Common myeloid progenitor, CD34-positive (primary cell): ENCODE measurements at places on chromosomes 11 and 22.
A peak's percentile ranks its signal among the peaks of the same experiment; 100 is the strongest.

GRCh38 chr11:60235321-60235720, 7.6 kb downstream of the MS4A4E start:
- no peak overlapping the region for H3K4me3 ChIP-seq
- H3K27ac ChIP-seq, result no peak overlapping the region
- no peaks in the 10 kb centered on the region for H3K4me1 ChIP-seq
- no peaks in the 10 kb centered on the region for H3K27me3 ChIP-seq

DNA sequence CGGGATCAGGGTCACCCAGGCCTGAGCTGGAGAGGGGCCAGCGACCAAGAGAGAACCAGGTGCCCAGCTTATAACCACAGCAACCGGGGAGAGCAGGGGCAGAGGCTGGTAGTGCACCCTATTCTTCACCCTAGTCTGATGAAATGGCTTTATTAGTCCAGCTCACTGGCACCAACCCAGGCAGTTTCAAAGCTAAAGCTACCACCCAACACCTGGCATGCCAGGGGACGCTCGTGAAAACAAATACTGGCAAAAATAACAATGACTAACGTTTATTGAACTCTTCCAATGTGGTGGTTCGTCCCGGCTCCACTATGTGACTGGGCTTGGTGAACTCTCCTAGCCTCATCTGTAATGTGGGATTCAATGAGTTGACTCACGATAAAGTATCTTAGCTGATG, 30.6 kb downstream of the SCGB1A1 start:
- no peak overlapping the region for H3K4me3 ChIP-seq
- H3K27ac ChIP-seq, result no peak overlapping the region
- H3K27me3 ChIP-seq, result peaks cover 3% of the 10 kb centered on the region
- no peaks in the 10 kb centered on the region for H3K36me3 ChIP-seq
- peaks cover 7% of the 10 kb centered on the region for H3K4me1 ChIP-seq

DNA sequence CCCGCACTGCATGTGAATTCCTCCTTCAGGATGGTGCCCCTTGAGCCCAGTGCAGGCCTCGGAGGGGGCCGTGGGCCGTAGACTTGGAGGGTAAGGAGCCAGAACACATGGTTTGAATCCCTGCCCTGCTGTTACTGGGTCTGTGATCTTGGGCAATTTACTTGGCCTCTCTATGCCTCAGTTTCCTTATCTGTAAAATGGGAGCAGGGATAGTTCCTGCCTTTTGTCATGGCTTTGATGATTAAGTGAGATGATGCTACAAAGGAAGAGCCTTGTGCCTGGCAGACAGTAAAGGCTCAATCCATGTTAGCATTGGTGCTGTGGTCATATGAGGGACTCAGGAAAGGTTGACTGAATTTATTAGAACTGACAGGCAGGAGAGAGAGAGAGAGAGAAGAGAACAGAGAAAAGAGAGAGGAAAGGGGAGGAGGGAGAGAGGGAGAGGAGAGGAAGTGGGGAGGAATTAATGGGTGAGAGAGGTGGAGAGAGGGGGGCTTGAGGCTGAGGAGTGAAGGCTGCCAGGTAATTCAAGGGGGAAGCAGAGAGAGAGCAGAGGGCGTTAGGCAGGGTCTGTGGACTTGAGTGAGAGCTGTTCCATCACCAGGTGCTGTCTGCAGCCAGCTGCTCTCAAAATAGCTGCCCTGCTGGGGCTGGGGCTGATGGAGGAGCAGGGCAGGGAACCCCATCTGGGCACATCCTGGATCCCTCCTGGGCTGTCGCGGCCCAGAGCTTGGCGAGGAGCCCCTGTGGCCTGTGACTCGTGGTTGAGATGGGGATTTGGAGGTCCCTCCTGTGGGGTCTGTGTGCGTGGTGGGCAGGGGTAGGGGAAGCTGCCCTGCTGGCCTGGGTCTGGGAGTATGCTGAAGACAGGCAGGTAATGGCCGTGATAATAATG, 44.1 kb downstream of the MCM5 start:
- H3K4me1 ChIP-seq, result peaks cover 9% of the 10 kb centered on the region
- peaks cover 24% of the 10 kb centered on the region for H3K36me3 ChIP-seq
- H3K27ac ChIP-seq, result no peak overlapping the region
- H3K4me3 ChIP-seq, result no peak overlapping the region

DNA sequence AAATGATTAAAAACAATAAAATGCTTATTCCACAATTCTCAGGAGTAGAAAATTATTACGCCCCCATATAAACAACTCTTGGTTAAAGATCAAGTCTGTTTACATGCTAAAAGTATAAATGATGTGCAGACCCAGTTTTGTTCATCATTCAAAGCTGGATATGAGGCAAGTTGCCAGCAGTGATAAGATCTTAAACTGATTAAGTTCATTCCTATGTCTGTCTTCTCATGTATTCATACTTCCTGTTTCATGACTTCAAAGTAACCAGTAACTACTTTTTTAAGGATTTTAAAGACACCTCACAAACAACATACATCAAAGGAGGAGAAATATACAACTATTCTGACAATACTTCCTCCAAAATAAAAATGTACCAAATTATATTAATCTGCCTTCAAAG, 55.0 kb upstream of the ARHGAP32 start:
- H3K27ac ChIP-seq, result no peak overlapping the region
- no peaks in the 10 kb centered on the region for H3K36me3 ChIP-seq
- H3K4me1 ChIP-seq, result peaks cover 7% of the 10 kb centered on the region
- DNase-seq, result peak; percentile 65

- H3K36me3 ChIP-seq, result no peaks in the 10 kb centered on the region
- no peaks in the 10 kb centered on the region for H3K27me3 ChIP-seq
- H3K4me1 ChIP-seq, result no peaks in the 10 kb centered on the region
- no peak within 1 kb of the TSS for H3K27ac ChIP-seq
- no peak within 1 kb of the TSS for H3K4me3 ChIP-seq
These were observed at the start of gene LYVE1 for GRCh38 chr11:10568486-10568941. Gene LYVE1 (minus strand): TSS chr11:10568665. CDS start chr11:10568532, 133 bp downstream.

- peak overlapping the region; percentile 93 for H3K4me3 ChIP-seq
- DNase-seq, result no peak
- H3K27ac ChIP-seq, result peak overlapping the region; percentile 93
- H3K27me3 ChIP-seq, result no peaks in the 10 kb centered on the region
- H3K36me3 ChIP-seq, result peaks cover 27% of the 10 kb centered on the region
These were observed 477 bp downstream of the DPAGT1 start for GRCh38 chr11:119100994-119101758.

GRCh38 chr22:23675502-23676415, 15.1 kb upstream of the RGL4 start:
- H3K36me3 ChIP-seq, result peaks cover 8% of the 10 kb centered on the region
- no peak overlapping the region for H3K27ac ChIP-seq
- no peak overlapping the region for H3K4me3 ChIP-seq
- DNase-seq, result peak; percentile 26
- H3K4me1 ChIP-seq, result no peaks in the 10 kb centered on the region

GRCh38 chr11:36743039-36743438, 145.0 kb upstream of the RAG2 start:
- DNase-seq, result no peak
- no peak overlapping the region for H3K4me3 ChIP-seq
- H3K27ac ChIP-seq, result no peak overlapping the region

GRCh38 chr11:20443596-20443995, 56.1 kb downstream of the PRMT3 start:
- H3K27ac ChIP-seq, result no peak overlapping the region
- H3K4me3 ChIP-seq, result no peak overlapping the region
- DNase-seq, result peak; percentile 50
- peaks cover 7% of the 10 kb centered on the region for H3K36me3 ChIP-seq

DNA sequence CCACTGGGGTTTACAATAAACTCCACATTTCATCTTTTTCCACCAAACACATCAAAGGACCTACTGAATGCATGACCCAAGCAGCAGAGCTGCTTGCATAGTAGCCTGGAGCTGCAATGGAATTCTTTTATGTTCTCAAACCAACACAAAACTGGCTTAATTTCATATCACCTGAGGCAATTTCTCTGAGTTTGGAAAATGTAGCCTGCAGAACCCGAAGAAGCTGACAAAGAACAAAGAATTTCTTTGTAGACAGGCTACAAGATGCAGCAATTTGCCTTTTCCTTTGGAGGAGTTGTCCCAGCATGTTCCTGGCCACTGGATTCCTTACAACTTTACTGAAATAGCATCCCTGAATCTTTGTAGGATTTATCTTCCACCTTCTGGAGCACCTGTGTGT, 5.5 kb upstream of the TECTA start:
- H3K27ac ChIP-seq, result no peak overlapping the region
- no peaks in the 10 kb centered on the region for H3K4me1 ChIP-seq
- H3K27me3 ChIP-seq, result no peaks in the 10 kb centered on the region
- H3K36me3 ChIP-seq, result no peaks in the 10 kb centered on the region
- no peak overlapping the region for H3K4me3 ChIP-seq
- DNase-seq, result no peak

DNA sequence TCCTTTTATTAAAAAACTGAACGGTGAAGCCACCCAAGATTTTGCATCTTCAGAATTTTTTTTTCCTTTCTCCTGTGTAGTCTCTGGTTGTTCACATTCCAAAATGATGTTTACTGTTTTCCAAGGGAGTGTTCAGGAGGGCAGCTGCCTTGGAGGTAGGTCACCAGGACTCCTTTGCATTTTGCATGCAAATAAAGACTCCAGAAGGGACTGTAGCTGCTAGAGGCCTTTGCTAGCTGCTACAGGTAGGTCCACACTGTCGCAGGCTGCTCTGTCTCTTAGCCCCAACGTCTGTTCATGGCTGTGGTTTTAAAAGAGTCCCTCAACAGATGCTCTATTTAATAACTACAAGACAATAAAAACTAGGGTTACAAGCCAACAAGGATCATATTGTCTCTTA, 11.4 kb downstream of the CTSC start:
- peaks cover 20% of the 10 kb centered on the region for H3K4me1 ChIP-seq
- H3K27me3 ChIP-seq, result no peaks in the 10 kb centered on the region
- no peak overlapping the region for H3K27ac ChIP-seq
- no peak for DNase-seq

DNA sequence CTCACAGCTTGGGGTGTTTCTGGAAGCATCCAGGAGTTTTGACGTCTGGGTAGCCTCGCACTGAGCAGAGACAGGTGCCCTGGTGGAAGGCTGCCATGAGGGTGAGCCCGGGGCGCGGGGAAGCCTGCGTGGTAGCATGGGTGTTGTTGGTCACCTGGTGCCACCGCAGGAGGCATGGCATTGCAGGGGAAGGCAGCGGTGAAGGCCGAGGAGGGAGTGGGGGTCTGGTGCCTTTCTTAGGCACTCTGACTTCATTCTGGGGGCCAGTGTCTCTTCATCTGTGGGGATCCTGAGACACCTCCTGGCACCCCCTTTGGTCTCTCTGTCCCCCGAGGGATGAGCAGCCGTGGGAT, 271.2 kb downstream of the TBC1D22A start:
- H3K4me1 ChIP-seq, result no peaks in the 10 kb centered on the region
- H3K27ac ChIP-seq, result no peak overlapping the region
- H3K27me3 ChIP-seq, result no peaks in the 10 kb centered on the region

GRCh38 chr11:134155456-134155855, 68.3 kb downstream of the NCAPD3 start:
- no peak overlapping the region for H3K27ac ChIP-seq
- H3K36me3 ChIP-seq, result peaks cover 12% of the 10 kb centered on the region
- DNase-seq, result no peak

DNA sequence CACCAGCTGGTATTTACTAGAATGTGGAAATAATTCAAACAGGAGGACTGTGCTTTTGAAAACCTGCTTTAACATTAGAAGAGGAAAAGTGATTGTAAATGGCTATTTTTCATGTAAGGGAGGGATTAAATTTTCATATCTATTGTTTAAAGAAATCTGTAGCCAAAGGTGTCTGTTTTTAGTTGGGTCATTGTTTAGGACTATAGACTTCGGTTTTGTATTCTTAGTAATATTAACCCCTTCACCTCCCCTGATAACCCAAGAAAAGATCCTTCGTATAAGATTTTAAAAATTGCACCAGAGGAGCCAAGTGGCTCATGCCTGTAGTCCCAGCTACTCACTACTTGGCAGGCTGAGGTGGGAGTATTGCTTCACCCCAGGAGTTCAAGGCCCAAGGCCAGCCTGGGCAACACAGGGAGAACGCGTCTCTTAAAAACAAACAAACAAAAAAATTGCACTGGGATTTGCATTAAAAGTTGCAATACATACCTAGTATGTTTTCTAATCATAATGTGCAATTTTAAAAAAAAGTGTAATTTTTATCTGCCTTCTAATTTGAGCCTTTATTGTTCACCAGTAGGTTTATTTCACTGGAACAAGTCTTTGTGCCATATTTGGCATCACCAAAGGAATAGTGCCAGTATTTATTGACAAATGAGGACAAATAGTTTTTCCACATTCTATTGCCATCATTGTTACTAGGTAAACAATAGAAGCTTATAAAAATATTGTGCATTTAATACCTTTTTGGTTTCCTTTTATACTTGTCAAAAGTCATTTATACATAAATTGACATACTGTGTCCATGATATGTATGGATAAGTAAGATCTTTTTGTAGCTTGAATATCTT, 34.3 kb downstream of the MTMR3 start:
- peaks cover 2% of the 10 kb centered on the region for H3K4me1 ChIP-seq
- H3K27me3 ChIP-seq, result no peaks in the 10 kb centered on the region
- DNase-seq, result no peak

DNA sequence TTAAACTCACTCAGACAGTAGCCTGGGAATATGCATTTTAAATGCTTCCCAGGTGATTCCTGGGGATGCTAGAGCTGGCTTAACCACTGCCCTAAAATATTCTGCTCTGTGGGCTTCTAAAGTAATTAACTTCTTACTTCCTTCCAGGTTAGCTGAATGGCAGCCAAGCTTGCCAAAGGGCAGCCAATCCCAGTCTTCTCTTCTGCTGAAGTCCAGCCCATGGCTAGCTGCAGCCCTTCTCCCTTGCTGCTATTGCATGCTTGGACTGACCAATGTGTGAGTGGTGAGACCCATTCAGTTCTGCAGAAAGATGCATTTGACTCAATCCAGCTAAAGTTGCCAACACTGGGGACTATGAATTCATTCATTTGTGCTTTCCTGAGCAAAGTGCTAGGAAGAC, 411.9 kb downstream of the SOX6 start:
- H3K27ac ChIP-seq, result no peak overlapping the region
- no peak for DNase-seq
- no peaks in the 10 kb centered on the region for H3K4me1 ChIP-seq
- H3K4me3 ChIP-seq, result no peak overlapping the region

GRCh38 chr11:124919898-124920297, 848 bp downstream of the HEPN1 start:
- peaks cover 13% of the 10 kb centered on the region for H3K4me1 ChIP-seq
- no peak overlapping the region for H3K27ac ChIP-seq
- no peak for DNase-seq
- no peaks in the 10 kb centered on the region for H3K27me3 ChIP-seq
- H3K36me3 ChIP-seq, result no peaks in the 10 kb centered on the region
- H3K4me3 ChIP-seq, result no peak overlapping the region

DNA sequence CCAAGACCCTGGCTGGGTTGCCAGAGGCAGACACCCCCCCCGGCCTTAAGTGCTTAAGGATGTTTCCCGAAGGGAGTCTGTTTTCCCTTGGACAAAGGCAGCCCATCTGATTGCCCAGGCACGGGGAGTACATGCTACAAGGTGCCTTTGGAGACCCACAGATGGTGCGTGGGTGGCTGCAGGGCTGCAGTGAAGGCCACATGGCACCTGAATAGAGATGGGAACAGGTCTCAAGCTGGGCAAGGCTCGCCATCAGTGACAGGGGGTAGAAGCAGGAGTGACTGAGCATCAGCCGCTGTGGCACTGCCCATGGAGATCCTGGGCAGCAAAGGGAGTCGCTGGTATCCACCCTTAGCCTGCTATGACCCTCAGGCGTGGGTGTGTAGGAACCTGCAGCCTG, 2.4 kb downstream of the RTL6 start:
- no peak overlapping the region for H3K4me3 ChIP-seq
- DNase-seq, result no peak
- no peak overlapping the region for H3K27ac ChIP-seq
- peaks cover 27% of the 10 kb centered on the region for H3K36me3 ChIP-seq
- H3K27me3 ChIP-seq, result no peaks in the 10 kb centered on the region

GRCh38 chr11:118547132-118547531, 16.1 kb downstream of the TMEM25 start:
- H3K27me3 ChIP-seq, result no peaks in the 10 kb centered on the region
- peaks cover 13% of the 10 kb centered on the region for H3K36me3 ChIP-seq
- peak overlapping the region; percentile 54 for H3K27ac ChIP-seq
- H3K4me3 ChIP-seq, result no peak overlapping the region
